ENCODE measurements at places on chromosomes 12 and 14.

DNA sequence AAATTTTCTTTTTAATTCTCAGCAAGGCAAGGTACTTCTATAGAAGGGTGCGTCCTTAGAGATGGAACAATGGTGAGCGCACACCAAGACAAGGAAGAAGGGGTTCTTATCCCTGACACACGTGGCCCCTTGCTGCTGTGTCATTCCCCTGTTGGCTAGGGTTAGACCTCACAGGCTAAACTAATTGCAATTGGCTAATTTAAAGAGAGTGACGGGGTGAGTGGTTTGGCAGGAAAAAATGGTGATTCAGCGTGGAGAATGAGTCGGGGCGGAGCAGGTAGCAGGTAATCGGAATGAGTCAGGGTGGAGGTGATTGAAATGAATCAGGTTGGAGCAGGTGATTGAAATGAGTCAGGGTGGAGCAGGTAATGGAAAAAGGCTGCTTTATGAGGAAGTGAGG, 36.3 kb upstream of the HECTD1 start:
- peak; percentile 31 for DNase-seq

- no peak for DNase-seq
Measured at GRCh38 chr14:99394602-99395156, 86.0 kb downstream of the SETD3 start.

DNA sequence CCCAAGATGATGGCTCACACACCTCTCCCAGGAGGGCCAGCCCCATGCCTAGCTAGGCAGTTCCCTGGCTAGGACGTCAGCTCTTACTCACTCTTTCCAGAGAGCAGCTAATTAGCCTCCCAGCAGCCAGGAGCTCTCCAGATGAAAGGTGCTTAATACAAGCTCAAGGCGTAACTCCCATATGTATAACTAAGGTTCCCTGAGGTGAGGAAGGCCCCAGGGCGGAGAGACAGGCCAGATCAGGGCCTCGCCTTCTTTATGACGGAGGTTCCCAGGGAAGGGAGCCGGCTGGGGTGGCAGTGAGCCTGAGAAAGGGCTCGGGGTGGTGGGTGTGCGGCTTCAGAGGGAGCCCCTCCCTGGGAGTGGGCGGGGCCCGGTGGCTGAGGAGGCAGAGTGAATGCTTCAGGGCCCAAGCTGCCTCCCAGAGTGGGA, 26.4 kb upstream of the ZFP36L1 start:
- peak; percentile 42 for DNase-seq

DNA sequence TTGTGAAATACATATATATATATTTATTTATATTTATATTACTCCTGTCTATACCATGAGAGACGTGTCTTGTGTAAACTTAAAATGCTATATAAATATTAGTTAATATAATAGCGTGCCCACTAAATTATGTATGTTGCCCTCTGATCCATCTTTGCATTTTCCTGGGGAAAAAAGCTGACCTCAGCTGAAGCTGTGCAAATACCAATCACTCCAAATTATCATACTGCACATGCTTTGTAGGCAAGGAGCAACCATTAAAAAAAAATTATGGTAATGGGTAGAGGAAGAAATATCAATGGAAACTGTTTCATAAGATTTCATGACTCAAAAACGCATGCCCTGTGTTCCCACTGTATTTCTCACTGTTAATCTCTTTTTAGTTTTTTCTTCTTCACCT, 179.8 kb downstream of the ANO4 start:
- no peak for DNase-seq

GRCh38 chr14:23725980-23726710, 90.0 kb downstream of the DHRS2 start:
- DNase-seq, result no peak

GRCh38 chr14:103292426-103293374, 41.3 kb upstream of the EIF5 start:
- DNase-seq, result peak; percentile 67

- no peak for DNase-seq
Measured at GRCh38 chr12:56801661-56802622, 38.8 kb downstream of the HSD17B6 start.

GRCh38 chr14:57578801-57579200, 85.1 kb upstream of the CCDC198 start:
- DNase-seq, result no peak

- DNase-seq, result no peak
Measured at GRCh38 chr12:64400041-64400440, 4.2 kb upstream of the XPOT start.

DNA sequence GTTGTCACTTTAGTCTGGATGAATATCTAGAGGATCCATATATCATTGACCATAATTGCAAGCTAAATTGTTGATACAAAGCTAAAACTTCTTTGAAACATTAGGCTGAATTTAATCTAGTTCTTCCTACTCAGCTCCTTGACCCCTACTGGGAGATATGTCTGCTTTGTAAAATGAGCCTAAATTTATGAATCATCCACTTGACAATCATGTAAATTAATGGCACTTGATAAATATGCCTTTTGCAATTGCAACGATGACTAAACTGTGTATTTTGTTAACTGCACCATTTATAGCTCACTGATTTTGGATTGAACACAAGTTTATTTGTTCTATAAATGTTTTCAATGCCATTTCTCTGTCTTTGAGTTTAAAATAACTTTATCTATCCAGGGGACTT, 1616.5 kb upstream of the FLRT2 start:
- DNase-seq, result no peak

Measured in stimulated activated CD4-positive, alpha-beta T cell treated with anti-CD3 and anti-CD28 coated beads, Interleukin-15, amount 100 ng/mL, for 48 hours (primary cell).